ENCODE measurements at places on chromosomes 5 and 9.

GRCh38 chr5:167012123-167013034 is 1279.1 kb upstream of the WWC1 start:
- no peak for DNase-seq

DNA sequence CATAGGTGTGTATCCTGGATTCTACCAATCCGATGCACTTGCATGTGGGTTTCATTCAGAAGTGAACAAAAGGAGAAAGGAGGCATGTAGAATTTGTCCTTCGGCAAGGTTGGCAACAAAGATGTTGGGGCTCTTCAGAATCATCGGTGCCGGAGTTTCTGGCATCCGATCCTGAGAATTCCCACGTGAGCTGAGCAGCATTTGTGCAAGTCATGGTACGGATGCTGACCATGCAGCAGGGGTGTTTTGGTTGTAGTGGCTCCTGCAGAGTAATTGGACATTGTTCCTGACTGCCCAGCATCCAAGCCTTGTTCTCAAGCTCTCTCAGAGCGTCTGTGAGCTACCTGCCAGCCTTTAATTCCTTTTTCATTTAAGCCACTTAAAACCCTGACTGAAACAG is 19.0 kb upstream of the POC5 start:
- DNase-seq: no peak

- no peak for DNase-seq
Observed at GRCh38 chr5:145510324-145510723, 324.8 kb downstream of the PRELID2 start.

- DNase-seq: no peak
Observed at GRCh38 chr5:333945-334344, 12.4 kb downstream of the AHRR start.

DNA sequence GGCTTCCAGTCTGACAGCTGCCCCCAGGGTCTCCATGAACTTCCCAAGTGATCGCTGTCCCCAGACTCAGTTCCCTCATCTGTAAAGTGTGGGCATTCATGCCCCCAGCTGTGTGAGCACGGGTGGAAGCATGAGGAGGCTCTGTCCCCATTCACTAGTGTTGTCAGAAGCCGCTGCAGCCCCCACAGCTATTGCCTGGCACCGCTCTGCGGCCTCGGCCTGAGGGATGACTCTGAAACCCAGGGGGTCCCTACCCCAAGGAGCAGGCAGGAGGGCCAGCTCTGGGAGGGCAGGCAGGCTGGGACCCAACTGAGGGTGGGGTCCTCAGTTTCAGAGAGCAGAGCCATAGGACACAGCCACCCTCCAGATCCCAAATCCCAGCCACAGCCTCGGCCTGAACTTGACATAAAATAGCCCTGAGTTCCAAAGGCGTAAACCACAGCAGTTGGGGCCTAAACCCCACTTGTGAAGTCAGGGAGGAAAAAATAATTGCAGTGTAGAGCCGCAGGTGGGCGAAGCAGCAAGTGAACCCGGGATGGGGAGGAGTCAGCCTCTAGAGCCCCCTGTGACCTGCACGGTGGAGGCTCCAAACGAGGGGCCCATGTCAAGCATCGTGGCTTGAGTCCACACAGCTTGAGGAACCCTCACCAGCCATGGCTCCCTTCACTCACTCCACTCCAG is 66.0 kb upstream of the ADAMTS2 start:
- DNase-seq: no peak

DNA sequence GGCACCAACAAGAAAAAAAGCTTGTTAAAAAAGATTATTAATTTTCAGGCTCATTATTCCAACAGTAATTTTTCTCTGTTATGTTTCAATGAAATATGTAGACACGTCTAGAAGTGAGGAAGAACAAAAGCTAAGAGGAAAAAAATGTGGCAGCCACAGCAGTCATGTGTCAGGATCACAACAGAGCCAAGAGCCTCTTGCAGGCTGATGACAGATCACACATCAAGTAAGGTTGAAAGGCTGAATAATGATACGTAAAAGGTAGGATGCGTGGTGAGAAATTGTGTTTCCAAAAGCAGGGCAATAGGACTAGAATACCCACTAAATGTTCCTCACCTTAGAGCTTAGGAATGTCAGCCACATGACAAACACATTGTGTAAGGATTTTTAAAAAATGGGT is 124.8 kb downstream of the HTR1A start:
- no peak for DNase-seq

- no peak for DNase-seq
Observed at GRCh38 chr5:148831590-148832565, 5.5 kb downstream of the ADRB2 start.

- no peak for DNase-seq
Observed at GRCh38 chr5:111553868-111554267, 41.5 kb upstream of the STARD4 start.

- no peak for DNase-seq
Observed at GRCh38 chr5:174790906-174791305, 66.5 kb downstream of the MSX2 start.

- no peak for DNase-seq
Observed at GRCh38 chr5:61366497-61367240, 34.6 kb downstream of the ZSWIM6 start.

- DNase-seq: no peak
Observed at GRCh38 chr5:43461066-43461465, 22.6 kb downstream of the TMEM267 start.

DNA sequence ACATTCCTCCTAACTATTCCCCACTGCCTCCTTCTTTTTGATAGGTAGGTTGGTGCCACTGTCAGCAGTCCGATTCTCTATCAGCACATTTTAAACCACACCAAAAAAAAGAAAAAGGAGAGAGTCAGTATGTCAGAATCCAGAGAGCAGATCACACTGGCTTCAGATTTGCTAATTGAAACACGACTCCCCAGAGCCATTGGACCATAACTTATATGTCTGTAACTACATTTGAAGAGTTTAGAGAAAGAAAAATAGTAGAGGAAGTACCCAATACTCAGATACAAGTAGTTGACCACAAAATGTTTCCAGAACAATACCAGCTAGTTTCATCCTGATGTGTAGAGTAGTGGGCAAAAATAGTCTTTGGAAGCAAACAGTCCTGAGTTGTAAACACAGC is 216.6 kb downstream of the NR2F1-AS1 start:
- DNase-seq: no peak

DNA sequence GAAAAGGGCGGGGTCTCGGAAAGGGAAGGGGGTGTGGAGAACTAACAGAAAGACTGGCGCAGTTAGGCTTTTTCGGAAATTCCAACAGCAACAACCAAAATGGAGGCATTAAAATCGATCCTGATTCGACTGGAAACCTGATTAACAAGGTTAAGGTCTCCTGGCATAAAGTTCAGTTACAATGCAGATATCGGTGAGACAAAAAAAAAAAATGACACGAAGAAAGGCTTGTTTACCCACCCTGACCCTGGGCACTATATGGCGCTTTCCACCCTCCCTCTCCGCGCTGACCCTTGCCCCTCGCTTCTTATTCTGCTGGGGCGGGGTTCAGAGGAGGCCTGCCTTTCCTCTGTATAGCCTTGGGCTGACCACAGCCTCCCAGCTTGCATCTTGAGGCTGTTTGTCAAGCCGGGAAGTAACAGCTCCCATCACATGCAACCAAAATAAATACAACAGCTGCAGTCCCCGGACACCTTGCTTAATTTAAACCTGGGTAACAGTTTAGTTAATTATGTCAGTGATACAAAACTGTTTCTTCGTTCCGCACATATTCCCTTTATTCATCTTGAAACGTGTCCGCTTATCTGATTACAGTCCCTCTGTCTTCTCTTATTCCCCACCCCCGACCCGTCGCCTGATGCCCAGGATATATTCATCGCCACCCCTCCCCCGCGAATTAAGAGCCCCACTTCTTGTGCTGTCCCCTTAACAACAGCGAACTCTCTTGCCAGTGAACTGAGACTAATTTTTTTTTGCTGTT is 795 bp upstream of the PJA2 start:
- DNase-seq: peak; percentile 88

DNA sequence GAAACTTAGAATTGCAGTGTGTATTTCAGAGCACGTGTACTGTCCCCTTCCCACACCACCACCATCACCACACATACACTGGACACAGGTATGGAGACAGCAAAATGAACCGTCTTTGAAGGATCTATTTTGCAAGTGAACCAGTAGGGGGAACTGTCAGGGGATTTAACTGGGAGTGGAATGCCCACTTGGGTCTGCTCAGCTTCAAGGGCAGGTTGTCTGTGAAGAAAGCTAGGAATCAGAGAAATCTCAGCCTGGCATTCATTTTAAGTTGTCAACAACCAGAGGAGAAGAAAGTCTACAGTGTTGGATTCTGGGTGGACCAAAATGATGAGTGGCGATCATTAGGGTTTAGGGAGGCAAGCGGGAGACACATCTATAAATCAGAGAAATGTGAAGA is 147.0 kb downstream of the DCP2 start:
- no peak for DNase-seq

DNA sequence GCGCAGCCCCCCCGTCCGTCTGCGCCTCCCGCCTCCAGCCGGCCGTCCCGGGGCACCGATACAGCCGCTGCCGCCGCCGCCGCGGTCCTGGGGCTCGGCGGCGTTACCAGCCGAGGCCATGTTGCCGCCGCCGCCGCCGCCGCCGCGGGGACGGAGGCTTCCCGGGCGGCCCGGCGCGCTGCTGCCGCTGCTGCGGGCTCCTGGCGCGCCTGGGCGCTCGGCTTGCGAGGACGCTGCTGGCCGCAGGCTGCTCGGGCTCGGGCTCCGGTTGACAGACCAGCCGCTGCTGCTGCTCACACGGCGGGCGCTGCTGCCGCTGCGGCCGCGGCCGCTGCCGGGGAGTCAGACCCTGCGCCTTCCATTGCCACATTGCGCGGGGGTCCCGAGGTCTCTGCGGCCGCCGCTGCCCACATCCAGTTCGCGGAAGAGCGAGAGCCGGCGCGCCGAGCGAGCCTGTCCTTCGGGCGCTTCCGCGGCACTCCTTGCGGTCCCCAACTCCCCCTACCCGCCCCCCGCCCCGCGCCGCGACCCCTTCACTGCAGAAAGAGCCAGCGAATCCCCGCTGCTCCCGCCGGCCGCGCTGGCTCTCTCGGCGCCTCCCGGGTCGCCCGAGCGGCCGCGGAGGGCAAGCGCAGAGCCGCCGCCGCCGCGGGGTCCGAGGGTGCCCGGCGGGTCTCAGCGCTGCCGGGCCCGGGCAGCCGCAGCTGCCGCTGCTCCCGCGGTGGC is 8.4 kb downstream of the PTCH1 start:
- no peak for DNase-seq

GRCh38 chr5:31396611-31397295 is 135.1 kb downstream of the DROSHA start:
- DNase-seq: no peak

- no peak for DNase-seq
Observed at GRCh38 chr9:91077624-91078368, 276.2 kb downstream of the SYK start.

GRCh38 chr5:126864042-126864688 is 87.2 kb downstream of the LMNB1 start:
- DNase-seq: no peak

DNA sequence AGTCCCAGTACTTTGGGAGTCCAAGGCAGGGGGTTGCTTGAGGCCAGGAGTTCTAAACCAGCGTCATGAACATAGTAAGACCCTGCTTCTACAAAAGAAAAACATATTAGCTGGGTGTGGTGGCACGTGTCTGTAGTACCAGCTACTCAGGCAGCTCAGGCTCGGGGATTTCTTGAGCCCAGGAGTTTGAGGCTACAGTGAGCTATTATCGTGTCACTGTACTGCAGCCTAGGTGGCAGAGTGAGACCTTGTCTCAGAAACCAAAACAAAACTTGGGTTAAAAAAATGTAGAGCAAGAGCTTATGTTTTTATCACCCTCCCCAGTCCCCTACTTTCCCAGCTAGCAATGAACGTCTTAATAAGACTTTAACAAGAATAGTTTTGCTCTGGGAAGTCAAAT is 46.7 kb downstream of the UHRF2 start:
- DNase-seq: no peak

DNA sequence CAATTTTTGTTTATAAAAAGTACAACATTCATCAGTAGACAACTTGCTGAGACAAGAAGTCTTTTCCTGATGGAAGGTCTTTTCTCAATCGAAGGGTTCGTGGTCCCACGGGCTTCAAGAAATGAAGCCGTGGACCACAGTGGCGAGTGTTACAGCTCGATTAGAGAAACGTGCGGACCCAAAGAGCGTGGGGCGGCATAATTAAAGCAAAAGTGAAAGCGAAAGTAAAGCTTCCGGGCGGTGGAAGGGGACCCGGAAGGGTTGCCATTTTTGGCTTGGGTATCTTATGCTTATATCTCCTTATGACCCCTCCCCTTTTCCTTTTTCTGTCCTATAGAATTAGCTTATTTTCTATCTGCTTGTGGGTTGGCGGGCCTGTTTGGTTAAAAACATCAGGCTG is 2309.4 kb upstream of the ACO1 start:
- DNase-seq: no peak

GRCh38 chr9:114681594-114682332 is at the start of gene TEX48:
TEX48 (minus strand) TSS chr9:114682192; CDS start chr9:114671723, 10,469 bp downstream.
- no peak for DNase-seq

GRCh38 chr5:79847561-79847960 is 143.5 kb downstream of the MTX3 start:
- no peak for DNase-seq

- DNase-seq: no peak
Observed at GRCh38 chr9:131299346-131299960, 9.9 kb downstream of the PLPP7 start.

GRCh38 chr5:178439493-178440180 is 150.6 kb downstream of the COL23A1 start:
- no peak for DNase-seq

DNA sequence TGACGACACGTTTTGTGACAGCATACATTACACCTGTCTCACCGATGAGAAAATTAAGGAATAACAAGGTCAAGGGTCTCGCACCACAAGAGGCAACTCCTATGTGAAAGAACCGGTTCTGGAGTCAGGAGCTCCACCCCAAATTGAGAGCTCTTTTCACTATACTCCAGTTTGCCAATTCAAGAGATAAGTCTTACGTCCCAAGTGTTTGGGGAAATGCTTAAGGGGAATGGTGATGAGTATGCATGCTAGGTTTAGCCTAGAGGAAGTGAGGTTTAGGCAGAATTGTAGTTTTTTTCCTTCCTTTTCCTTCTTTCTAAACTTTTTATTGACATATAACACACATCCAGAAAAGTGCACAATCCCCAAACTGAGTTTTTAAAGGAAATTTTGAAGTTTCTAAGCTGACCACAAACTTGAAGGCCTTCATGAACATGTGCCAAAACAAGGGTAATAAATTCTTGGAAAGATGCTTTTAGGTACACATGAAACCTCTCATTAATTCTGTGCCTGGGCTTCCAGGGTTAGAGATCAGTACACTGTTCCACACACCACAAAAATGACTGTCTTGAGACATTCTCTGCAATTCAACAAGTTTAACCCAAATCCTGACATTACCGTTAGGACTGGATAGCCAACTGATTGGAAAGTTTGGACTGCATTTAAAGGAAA is 127.6 kb upstream of the SLC1A3 start:
- DNase-seq: no peak

GRCh38 chr5:111584651-111585050 is 72.3 kb upstream of the STARD4 start:
- DNase-seq: no peak

GRCh38 chr9:78210841-78211301 is 25.0 kb upstream of the CEP78 start:
- no peak for DNase-seq

- peak; percentile 70 for DNase-seq
Observed at GRCh38 chr5:67182301-67182790, 14.3 kb downstream of the CD180 start.
